Dermis microvascular lymphatic vessel endothelial cell (primary cell): ENCODE measurements at places on chromosomes 11 and 22. TPM values are rescaled to one million over a fixed set of nuclear protein-coding genes. Genes with fewer than 3 reads are reported as not detected.
A peak's percentile ranks its signal among the peaks of the same experiment; 100 is the strongest.

GRCh38 chr11:128313931-128314330 lies 273.4 kb downstream of the ETS1 start:
- peak; percentile 45 for DNase-seq

DNA sequence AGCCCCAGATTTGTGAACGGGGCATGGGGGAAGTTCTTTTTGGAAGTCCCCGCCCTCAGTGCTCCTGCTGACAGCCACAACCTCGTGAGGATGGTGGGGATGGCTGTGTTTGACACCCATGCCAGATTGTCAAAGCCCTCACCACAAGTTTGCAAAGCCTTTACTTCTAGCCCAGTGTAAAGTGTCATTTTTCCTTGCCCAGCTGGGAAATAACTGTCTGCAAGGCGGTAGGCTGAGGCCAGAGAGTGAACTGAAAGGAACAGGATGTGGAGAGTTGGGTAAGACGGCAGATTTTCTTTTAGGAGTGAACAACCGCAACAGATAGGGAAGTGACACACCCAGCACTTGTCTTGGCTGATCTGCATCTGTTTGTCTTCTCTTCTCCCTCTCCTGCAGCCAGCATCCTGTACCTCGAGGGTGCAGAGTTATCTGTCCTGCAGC lies 13.6 kb downstream of the IL17RA start:
- no peak for DNase-seq

DNA sequence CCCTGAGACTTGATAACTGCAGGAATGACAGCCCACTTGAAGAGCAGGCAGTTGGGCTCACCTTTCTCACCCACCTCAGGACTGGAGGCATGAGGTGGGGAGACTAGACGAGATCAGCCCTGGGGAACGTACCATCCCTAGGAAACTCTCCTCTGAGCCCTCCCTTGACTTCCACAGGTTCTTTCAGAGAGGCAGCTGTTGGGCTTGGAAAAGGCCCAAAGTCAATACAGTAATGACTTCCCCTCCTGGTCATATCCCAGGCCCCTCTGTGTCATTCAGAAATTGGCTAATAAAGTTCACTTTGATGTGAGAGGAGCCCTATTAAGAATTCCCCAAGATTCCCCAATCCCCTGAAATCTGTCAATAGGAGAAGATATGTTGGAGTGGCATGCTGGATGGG lies 5.8 kb upstream of the NECTIN1 start:
- peak; percentile 32 for DNase-seq

DNA sequence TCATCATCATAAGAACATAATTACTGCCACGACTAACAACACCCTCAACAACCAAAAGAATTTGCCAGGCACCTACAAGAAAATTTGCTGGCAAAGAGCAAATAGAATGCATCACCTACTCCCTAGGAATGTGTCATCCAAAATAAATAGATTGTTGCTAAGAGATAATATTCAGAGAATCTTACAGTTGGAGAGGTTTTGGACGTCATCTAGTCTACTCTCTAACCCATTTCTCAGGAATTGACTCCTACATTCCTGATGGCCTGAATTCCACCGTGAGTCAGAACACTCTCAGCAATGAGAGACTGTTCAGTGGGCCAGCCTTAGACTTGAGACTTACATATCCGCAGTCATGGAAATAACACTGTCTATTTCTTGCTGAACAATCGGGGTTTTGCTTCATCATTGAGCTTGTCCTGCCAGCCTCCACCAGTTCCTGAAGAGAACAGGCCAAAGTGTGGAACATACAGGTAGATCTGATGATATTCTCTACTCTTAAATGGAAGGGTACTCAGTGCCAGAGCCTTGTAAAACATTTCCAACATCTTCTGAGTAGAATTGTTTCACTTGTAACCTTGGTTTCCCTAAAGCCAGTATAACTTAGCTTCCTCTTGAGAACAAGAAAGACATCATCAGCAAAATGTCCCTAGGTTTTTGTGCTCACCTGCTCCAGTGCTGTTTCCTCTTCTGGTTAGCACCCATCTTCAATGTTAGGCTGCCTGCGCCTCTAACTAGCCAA lies 8.3 kb downstream of the KIRREL3 start:
- DNase-seq, result no peak

DNA sequence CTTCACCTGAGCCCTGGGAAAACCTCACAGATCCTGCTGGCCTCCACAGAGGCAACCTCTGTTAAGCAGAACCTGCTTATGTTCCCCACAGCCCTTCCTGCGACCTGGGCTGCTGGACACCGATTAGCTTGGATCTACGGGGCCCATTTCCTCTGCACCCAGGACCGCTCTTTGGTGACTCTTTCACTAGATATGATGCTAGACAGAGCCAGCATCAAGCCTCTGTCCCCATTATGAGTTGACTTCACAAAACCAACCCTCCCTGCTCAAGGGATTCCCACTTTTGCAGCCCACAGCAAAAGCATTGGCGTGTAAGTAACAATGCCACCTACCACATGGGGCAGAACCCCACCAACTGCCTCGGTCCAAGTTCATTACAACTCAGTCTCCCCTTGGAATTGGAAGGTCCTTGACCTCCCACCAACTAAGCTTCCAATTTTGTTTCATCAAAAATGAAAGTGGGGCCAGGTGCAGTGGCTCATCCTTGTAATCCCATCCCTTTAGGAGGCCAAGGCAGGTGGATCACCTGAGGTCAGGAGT lies 15.2 kb upstream of the TMPRSS4 start:
- no peak for DNase-seq

GRCh38 chr11:72305077-72305476 lies 61.1 kb upstream of the PHOX2A start:
- no peak for DNase-seq

- no peak for DNase-seq
Measured at GRCh38 chr11:15905366-15906104, 450.8 kb downstream of the SOX6 start.

DNA sequence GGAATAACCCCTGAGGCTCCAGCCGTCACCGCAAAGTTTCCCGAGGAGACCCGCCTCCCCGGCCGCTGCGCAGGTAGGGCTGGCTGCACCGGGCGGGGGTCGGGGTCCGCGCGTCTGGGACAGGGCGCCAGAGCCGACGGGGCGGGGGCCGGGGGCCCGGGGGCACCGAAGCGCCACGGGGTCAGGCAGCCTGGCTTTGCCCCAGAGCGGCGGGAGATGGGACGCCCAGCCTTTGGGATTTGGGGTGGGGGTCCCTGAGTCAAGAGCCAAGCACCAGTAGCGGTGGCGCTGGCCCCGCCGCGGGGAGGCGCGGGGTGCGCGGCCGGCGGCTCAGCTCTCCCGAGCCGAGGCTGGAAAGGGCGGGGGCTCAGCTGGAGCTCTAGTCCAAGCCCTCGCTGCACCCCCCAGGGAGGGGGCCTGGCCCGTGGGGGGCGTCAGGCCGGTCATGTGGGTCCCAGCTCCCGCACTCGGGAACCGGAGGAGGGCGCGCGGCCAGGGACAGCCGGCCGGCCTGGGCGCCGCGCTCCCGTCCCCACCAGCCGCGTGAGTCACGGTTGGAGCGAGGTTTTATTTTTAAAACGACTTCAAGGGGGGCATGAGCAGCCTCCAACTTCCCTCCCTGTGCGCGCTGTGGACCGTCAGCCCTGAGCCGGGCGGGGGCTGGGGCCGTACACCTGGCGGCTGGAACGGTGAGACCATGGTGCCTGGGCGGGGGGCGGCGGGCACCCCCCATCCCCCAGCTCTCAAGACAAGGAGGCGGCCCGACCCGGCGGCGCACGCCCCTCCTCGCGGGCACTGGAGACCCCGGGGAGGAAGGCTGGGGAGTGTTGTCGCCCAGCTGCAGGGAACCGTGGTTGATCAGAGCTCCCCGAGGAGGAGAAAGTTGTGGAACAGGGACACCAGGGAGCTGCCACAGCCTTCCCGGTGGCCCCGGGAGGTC lies 626 bp downstream of the FLRT1 start:
- peak; percentile 25 for DNase-seq

LDHAL6A gene
- total RNA-seq, result not detected in 2 replicates

B3GAT3 gene
- total RNA-seq, result 13.9 and 19.3 TPM in 2 replicates

GRCh38 chr11:34916843-34917770 lies 689 bp downstream of the PDHX start:
- no peak for DNase-seq

GRCh38 chr11:134685793-134686380 lies 273.8 kb upstream of the B3GAT1 start:
- DNase-seq, result no peak

KCNJ5 gene
- total RNA-seq, result not detected in 2 replicates

NPTXR gene
- 0.13 TPM in 2 replicates for total RNA-seq

GRCh38 chr11:109350091-109350490 lies 71.9 kb upstream of the C11orf87 start:
- no peak for DNase-seq

MRGPRX3 gene
- total RNA-seq, result under 0.01 and 0.51 TPM in 2 replicates

KDM4E gene
- total RNA-seq, result not detected in 2 replicates

MORC2 gene
- total RNA-seq, result 12.6 and 15.8 TPM in 2 replicates

DNA sequence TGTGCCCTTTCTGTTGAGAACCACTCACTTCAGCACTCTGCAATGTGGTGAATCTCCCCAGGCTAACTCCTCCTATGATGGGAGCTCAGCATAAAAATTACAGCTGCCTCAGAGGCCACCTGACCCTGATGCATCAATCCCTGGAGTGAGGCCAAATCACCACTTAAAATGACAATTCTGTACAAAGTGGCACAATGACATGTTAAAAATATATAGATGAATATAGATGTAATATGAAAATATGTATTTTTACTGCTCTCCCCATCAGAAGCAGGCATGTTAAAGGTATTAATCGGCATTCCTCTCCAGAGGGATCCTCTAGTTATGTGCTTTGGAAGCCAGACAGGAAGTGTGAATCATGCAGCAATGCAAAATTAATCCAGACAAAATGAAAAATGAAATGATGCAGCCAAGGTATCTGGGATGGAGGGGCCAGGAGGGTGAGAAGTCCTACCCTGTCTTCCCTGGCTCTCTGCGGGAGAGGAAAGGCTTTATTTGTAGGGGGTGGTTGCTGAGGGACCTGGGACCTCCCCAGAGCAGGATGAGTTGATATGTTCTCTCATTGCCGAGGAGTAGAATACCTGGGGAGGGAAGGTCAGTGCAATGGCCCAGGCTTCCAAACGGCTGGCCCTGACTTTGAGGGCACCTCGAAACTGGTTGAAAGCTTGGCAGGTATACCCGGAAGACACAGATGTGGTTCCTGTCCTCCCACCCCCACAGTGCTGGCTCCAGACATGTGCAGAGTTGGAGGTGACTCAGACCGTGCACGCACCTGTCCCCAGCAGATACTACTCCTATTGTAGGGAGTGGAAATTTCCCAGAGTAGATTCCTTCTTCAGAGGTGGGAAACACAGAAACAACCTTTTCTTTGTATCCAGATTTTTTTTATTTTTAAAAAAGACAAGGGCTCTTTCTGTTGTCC lies 347.9 kb upstream of the NCAM1 start:
- DNase-seq, result peak; percentile 82

GRCh38 chr11:72234920-72235319 lies 9.1 kb downstream of the PHOX2A start:
- DNase-seq, result no peak

GRCh38 chr11:131295986-131296385 lies 74.4 kb upstream of the NTM start:
- DNase-seq, result no peak

GRCh38 chr11:112844517-112844916 lies 116.7 kb upstream of the NCAM1 start:
- DNase-seq, result no peak

OSM gene
- not detected in 2 replicates for total RNA-seq

GRCh38 chr22:45888221-45889092 lies 88.5 kb downstream of the WNT7B start:
- DNase-seq, result no peak

- DNase-seq, result peak; percentile 65
Measured at GRCh38 chr11:86463120-86463519, 88.4 kb downstream of the CCDC81 start.

- DNase-seq, result no peak
Measured at GRCh38 chr11:47186700-47187695, 764 bp upstream of the PACSIN3 start.

DNA sequence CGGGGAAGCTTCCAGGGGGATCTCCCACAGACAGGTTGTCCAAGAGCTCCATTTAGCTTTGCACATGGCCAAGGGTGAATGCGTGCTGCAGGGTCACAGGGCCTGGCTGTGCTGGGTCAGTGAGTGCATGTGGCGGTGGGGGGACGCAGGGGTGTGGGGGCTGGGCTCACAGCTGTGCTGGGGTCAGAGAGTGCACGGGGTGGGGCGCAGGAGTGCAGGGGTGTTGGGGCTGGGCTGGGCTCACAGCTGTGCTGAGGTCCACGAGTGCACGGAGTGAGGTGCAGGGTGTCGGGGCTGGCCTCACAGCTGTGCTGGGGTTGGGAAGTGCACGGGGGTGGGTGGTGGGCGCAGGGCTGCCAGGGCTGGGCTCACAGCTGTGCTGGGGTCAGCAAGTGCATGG lies 557.7 kb downstream of the BRD1 start:
- no peak for DNase-seq

GRCh38 chr11:78045851-78046485 lies 17.7 kb upstream of the THRSP start:
- peak; percentile 38 for DNase-seq

DNA sequence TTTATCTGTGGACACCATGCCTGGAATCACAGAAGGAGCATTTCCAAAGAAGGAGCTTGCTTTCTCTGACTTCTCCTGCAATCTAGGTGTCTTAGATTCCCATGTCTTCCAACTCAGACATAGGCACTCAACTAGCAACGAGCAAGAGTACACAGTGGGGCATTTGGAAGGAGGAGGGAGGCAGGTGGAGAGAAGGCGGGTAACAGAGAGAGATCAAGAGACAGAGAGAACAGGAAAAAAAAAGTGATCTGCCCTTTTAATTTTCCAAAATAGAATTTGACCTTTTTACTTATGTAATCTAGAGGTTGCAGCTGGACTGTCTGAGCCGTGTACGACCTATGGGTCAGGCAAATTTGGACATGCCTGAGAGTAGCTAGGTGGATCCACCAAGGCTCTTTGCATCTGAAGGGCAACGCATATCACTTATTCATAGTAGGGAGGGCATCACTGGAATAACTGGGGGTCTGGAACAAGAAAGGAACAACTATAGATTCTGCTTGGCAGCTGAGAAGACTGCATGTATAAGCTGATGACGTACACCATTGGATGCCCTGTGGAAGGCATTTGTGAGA lies 37.3 kb upstream of the POGLUT3 start:
- DNase-seq, result no peak

DNA sequence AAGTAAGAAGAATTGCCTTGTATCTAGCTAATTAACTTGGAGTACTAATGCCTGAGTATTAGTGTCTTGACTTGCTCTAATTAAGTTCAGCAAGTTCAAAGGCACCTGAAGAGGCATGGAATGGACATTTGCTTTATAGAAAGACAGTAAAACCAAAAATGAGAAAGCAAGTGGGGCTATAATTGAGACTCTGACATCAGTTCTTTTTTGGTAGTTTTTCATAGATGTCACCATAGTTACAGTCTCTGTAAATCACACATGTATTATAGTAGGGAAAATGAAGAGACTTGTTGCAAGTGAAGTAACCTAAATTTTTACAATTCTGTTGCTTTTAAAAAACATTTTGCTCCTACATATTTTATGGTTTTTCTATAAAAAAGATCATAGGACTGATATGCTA lies 178.0 kb downstream of the HIPK3 start:
- no peak for DNase-seq
